NCI-H1930 (cell line): ENCODE measurements at places on chromosomes 3 and 15.

- no peak for DNase-seq
Observed at GRCh38 chr3:183697123-183697609, 431 bp upstream of the YEATS2 start.

DNA sequence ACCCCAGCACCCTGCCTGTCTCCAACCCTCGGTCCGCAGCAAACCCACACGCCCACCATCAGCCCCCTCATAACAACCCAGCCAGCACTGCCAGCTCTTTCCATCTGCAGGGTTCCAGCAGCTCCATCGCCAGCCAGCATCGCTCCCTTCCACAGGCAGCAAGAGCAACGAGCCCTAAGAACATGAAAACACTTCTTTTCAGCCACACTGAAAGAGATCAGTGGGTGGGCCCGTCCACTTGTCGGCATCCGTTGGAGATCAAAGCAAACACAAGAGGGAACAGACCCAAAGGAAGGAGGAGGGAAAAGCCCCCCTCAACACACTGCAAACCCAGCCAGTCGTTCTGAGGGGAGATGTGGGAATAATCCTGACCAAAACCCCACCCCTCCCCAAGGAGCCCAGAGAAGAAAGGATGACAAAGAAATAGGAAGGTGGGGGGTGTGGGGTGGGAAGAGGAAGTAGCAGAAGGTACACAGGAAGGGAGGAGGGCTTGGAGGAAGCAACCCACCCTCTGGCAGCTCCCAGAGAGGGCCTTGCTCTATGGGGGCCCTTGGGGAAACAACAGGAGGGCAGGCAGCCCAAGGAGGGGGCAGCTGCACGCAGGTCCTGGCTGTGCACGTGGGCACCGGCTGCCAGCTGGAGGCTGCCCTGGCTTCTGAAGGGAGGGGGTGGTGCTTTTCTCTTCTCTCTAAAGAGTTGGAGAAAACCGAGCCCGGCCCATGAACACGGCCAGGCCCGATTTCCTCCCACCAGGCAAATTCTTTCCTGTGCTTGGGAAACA lies 473.6 kb upstream of the PROK2 start:
- DNase-seq = no peak

DNA sequence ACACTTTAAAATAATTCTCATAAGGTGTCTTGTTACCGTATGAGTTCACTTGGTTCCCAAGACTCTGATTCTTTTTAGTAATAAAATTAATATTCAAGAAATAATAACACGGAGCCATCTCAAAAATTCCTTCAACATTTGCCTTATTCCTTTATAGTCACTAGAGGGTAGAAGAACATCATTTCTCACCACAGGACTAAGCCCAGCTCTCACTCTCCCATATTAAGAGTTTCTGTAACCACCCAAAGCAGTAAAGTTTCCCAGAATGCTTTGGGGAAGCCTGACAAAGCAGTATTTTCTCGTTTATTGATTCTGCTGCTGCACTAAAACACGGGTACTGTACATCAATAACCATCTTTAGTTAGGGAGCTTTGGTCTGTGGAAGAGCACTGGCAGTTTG lies 114.9 kb downstream of the MCTP2 start:
- DNase-seq = no peak

GRCh38 chr3:147393261-147393942 lies 12.9 kb downstream of the ZIC4 start:
- peak; percentile 80 for DNase-seq

GRCh38 chr3:8838234-8838633 lies 68.8 kb upstream of the OXTR start:
- no peak for DNase-seq

DNA sequence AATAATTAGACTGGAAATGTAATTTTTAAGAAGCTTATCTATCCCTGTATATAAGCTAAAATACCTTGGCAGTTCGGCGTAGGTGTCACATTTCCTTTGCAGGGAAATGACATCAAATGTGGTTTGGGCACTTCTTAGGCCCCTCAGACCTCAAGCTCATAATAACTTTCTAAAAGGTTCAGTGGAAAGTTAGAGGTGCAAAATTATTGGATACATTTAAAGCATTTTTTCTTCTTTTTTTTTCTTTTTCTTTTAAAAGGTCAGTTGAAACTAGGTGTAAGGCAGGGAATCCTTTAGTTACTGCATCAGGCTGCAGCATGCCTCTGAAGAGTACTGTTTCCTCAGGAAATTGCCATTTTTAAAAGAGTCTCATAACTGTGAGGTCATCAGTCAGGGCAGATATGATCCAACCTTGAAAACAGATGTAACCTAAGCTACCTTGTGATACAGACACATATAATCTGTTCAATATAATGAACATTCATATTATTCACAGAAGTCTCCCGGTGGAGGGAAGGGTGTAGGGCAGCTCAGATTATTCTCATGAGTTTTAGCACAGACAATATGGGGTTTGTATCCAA lies 4.8 kb downstream of the SACM1L start:
- no peak for DNase-seq

- no peak for DNase-seq
Observed at GRCh38 chr3:126807795-126808194, 103.8 kb downstream of the CHCHD6 start.

DNA sequence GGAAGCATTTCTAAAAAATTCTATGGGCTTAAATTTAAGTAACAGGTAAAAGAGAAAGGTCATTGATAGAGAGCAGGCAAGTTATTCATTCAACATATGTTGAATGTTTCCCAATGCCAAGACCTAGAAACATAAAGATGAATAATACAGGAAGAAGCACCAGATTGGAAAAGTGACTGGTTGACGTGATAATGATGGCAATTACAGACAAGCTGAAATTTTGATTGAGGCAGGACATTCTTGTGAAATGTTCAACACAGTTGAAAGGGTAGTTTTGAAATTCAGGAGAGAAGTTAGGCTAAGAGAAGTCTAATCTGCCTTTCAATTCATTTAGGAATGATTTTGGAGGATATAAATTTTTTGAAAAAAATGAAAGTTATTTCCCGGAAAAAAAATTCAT lies 536.3 kb upstream of the NAALADL2 start:
- no peak for DNase-seq

DNA sequence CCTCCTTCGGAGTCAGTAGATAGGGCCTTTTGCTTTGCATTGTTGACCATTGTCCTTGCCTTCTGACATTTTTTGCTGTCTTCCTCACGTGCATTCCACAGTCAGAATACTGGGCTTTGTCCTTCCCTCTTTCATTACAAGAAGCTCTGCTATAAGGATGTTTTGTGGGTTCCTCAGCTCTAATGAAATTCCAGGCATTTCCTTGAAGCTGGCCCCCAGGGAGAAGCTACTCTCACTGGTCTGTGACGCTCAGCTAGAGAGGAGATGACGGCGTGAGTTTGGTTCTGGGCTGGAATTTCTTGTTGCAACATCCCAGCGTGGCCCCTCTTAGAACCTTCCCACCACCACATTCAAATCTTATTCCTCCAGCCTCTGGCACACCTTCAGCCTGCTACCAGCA lies 210.2 kb downstream of the TJP1 start:
- no peak for DNase-seq

- no peak for DNase-seq
Observed at GRCh38 chr15:68272721-68273271, 4.7 kb upstream of the FEM1B start.

GRCh38 chr3:141487521-141488252 lies 860 bp downstream of the RASA2 start:
- peak; percentile 62 for DNase-seq

GRCh38 chr3:137066092-137066491 lies 108.3 kb downstream of the IL20RB start:
- DNase-seq = no peak

DNA sequence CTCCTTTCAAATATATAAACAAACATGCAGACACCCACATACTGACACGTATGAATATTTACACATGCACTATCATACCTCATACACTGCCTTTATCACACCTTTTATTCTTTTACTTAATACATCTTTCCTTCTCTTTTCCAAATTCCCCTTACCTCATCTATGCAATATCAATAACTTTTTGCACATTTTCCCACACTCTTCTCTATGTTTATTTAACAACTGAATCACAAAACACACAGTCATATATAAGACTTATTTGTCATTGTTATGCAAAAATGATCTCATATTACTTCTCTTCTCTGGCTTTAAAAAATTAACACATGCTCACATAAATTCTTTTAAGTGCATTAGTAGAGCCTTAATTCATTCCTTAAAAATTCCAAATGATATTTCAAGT lies 461.4 kb downstream of the DIPK2A start:
- DNase-seq = no peak

- DNase-seq = no peak
Observed at GRCh38 chr3:2156244-2156847, 57.7 kb downstream of the CNTN4 start.

- DNase-seq = no peak
Observed at GRCh38 chr3:185653949-185654757, 68.1 kb downstream of the SENP2 start.

- no peak for DNase-seq
Observed at GRCh38 chr15:93803421-93804152, 427.8 kb upstream of the MCTP2 start.
